ENCODE measurements at places on chromosomes 7 and 10. TPM values are rescaled to one million over a fixed set of nuclear protein-coding genes. Genes with fewer than 3 reads are reported as not detected.

GRCh38 chr7:94792241-94792640 lies 115.2 kb upstream of the PPP1R9A start:
- DNase-seq = no peak

PTF1A gene
- not detected for total RNA-seq

- DNase-seq = no peak
These were observed 135.3 kb upstream of the VWC2 start for GRCh38 chr7:49638166-49638565.

DNA sequence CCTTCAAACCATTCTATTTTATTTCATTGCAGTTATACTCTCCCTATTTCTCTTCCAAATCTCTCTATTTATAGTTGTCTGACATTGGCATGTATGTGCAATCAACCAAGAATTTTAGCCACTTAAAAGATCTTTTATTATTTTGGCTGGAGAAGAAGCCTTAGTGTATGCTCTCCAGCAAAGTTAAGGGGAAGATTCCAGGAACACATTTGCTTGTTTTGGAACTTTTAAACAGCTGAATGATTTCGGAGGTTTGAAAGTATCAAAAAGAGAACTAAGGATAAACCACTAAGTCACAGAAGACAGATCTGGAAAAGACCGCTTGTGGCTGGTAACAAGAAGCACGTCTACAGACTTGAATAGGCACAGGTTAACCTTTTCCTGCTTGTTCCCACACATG lies 182.2 kb upstream of the FZD1 start:
- DNase-seq = no peak

ZWINT gene
- total RNA-seq = 12.0 TPM

TBRG4 gene
- 80.9 TPM for total RNA-seq

SPDYE3 gene
- total RNA-seq = not detected

FAM53B gene
- total RNA-seq = 48.0 TPM

- DNase-seq = no peak
These were observed 153.2 kb downstream of the NEBL start for GRCh38 chr10:20743942-20744341.

- no peak for DNase-seq
These were observed 47.6 kb downstream of the TWIST1 start for GRCh38 chr7:19069842-19070241.

GRCh38 chr7:76294344-76295024 lies 8.0 kb upstream of the HSPB1 start:
- peak; percentile 98 for DNase-seq

GRCh38 chr7:10034843-10035556 lies 938.7 kb upstream of the PHF14 start:
- DNase-seq = no peak

DNA sequence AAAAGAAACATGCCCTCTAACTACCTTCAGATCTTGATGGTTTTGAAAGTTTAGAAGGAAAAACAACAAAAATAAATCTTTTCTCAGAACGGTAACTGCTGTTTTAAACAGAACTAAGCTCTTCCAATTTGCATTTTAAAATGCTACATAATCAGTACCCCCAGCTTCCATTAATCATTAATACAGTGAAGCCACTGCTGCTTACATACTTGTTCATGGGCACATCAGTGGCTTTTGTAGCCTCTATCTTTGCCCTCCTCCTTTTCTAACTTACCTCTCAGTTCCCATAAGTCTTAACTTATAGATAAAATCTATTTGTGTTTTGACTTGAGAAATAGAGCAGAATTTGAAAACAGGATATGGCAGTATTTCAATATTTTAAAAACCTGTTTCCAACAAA lies 109.1 kb downstream of the POLL start:
- DNase-seq = no peak

CLDN4 gene
- total RNA-seq = 1,246 TPM

GRCh38 chr10:132479603-132480221 lies 57.9 kb upstream of the INPP5A start:
- DNase-seq = peak; percentile 11

- DNase-seq = no peak
These were observed 99.7 kb downstream of the TNS3 start for GRCh38 chr7:47482013-47482875.

DNA sequence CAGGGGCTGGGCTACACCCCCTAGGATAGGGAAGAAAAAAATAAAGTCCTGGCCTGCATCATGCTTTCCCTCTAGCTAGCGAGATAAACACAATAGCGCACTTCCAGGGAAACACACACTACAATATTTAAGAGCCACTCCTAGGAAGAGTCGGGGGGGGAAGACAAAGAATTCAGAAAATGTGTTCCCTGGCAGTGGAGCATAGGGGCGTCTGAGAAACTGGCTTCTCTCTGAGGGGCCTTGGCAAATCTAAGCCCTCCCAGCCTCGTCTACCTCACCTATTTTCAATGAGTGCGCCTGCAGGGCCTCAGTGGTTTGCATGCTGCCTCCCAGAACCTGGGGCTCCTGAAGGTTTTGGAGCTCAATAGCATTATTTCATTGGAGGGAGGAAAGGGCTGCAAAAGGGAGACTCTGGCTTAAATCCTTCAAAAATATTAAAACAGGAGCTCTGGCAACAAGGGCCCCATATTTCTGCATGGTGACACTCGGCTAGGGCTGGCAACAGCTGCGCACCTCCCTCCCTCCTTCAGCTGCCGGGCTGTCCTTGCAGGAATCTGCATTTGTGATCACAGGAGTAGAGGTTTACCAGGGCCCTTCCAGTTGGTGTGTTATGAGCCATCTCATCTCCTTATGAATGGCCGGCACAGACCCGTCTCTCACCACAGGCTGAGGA lies 10.8 kb downstream of the ANXA11 start:
- no peak for DNase-seq

CROT gene
- total RNA-seq = 22.7 TPM

ATOH7 gene
- 0.22 TPM for total RNA-seq

CLDN3 gene
- 781 TPM for total RNA-seq

DNA sequence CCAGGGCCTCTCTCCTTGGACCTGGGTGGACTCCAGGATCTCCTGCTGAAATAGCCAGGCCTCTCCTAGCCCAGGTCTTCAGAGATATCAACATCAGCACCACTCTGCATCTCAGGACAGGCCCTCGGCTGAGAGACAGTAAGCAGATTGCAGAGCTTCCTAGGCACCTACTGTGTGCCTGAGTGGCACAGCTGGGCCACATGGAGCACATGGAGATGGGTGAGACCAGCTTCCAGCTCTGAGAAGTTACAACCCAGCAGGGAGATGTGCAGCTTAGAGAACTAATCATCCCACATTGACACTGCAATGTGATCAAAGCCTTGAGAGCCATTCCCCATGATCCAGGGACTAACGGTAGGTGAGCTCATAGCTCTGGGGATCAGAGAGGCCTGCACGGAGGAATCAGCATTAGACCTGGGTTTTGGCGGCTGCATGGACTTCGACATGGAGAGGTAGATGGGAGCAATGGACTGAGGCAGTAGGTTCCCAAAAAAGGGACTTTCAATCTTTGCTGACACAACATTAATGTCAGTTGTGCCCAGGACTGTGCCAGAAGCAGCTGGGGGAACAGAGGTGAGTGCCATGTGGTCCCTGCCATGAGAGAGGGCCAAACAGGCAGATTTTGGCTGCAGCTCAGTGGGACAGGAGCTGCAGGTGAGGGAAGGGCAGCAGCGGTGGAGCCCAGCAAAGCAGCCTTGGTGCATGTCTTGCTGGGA lies 76.0 kb upstream of the LEP start:
- no peak for DNase-seq

SFRP5 gene
- total RNA-seq = 0.82 TPM

- DNase-seq = no peak
These were observed 19.5 kb upstream of the INSYN2A start for GRCh38 chr10:127215866-127216265.

DNA sequence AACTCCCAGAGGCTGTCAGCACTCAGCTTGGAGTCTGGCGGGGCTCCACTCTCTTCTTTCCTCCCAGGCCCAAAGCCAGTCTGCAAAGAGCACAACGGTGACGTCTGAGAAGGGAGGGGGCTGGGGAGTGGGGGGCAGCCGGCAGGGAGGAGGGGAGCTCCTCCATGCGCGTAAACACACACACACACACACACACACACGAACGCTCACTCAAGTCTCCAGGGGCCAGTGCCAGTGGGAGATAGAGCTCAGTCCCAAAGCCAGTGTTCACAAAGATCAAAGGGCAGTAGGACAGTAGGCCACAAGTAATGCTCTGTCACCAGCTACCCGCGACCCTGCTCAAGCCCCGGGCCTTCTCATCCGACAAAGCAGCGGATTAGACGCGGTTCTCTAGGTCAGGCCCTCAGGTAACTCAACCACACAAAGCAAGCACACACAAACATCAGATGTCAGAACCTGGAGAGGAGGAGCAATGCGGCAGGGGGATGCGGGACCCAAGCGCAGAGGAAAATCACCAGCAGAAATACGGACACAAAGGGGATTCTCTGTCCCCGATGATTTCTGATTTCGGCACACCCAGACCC lies 19.9 kb downstream of the TCAF1 start:
- DNase-seq = peak; percentile 34

TUBB8 gene
- not detected for total RNA-seq

DNA sequence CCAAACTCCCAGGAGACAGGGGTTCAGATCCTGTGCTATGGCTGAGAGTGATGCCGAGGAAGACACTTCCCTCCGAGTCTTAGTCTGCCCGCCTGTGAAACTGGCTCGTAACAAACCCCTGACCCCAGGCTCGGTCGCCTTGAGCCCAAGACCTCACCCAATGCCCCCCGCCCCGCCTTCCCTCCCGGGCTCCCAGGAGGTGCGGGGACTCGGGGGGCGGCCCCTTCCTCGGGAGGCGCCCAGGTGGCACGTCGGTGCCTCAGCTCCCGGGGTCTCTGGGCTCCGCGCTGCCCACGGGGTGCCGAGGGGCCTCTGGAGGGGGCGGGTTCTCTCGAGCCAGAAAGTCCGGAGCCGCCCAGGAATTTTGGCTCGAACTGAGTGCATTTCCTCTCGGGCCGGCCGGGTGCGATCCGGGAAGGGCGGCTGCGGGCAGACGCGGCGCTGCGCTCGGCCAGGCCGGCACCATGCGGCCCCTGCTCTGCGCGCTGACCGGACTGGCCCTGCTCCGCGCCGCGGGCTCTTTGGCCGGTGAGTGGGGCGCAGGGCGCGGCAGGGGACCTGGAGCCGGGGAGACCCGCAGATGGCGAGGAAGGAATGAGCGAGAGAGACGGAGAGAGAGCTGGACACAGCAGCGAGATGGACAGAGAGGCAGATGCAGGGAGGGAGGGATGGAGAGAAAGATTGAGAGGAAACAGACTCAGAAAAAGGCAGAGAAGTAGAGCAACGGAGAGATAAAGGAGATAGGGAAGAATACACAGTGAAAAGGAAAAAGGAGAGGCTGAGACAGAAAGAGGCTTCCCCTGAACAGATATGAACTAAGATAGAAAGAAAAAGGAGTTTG lies at the start of gene PLAC9:
PLAC9 (plus strand) TSS at position 432 of the 841 bp plus-strand sequence; CDS start at position 465, 33 bp downstream.
- DNase-seq = no peak

- no peak for DNase-seq
These were observed 71.8 kb downstream of the ZNF438 start for GRCh38 chr10:30959836-30960210.

DNA sequence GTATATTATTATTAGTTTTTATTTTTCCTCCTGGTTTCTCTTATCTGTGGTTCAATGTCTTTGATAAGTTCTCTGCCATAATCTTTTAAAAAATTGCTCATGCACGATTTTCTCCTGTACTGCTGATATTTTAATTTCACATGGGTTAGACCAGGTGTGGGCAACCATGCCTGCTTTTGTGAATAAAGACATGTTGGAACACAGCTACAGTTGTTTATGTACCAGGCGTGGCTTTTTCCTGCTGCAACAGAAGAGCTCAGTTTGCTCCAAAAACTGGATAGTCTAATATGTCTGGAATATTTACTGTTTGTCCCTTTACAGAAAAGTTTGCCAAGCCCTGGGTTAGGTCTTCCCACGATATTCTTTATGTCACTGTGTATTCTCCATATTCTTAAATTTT lies 105.2 kb downstream of the VWC2 start:
- no peak for DNase-seq

GRCh38 chr10:76631884-76632766 lies 1005.5 kb downstream of the KCNMA1 start:
- no peak for DNase-seq

DNA sequence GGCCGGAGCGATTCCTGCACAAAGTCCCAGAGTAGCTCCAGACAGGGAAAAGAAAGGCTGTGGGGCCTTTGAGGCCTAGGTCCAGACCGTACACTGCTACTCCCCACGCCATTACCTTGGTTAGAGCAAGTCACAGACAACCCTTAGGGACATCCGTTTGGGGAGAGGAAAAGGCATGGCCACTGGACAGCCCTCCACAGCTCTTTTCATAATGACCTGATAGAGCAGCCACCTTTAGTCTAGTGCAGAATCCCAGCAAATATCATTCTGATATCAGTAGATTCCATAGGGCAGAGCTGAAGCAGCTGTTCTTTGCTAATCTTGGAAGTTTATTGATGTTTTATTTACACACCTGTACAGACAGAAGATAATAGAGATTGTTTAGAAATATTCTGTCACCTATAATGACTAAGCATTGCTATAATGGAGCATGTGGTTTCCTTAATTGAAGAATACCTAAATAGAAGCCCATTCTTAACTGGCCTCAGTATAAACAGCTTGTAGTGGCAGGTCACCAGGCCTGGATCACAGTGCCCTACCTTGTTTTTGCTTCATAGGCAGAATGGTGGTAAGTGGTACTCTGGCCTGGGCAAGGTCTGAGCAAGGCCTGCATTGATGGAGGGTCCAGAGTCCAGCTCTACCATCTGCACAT lies 27.9 kb downstream of the OGDH start:
- no peak for DNase-seq

DNA sequence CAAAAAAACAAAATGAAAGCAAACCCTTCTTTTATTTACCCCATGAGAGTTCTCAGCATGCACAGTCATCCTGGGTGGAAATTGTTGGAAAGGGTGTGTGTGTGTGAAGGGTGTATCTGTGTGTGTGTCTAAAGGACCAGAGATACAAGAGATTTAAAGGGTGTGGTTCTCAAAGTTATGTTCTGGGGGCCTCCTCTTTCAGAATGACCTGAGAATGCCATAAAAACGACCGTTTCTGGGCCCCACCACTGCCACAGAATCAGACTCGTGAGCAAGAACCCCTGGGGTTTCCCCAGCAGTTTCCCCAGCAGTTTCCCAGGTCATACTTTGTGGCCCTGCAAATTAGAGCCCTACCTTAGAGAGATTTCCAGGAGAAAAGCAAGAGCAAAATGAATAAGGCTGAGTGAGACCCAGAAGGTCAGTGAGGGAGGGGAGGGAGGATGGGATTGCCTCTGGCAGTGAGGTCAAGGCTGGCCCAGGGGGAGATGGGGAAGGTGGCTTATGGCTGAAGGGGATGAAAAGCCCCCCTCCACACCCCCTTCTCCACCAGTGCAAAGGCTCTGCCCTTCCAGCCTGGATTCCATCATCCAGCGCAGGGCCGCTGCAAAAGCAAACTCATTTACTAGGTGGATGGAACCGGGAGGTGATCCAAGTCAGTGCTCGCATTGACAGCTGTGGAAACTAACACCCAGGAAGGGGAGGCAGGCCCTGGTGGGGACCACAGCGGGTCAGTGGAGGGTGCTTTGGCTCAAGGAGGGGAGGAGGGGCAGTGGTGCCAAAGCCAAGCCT lies 10.2 kb downstream of the PYROXD2 start:
- no peak for DNase-seq

- no peak for DNase-seq
These were observed 338.1 kb downstream of the DNAJB6 start for GRCh38 chr7:157674715-157675426.

GRM3 gene
- not detected for total RNA-seq

MOGAT3 gene
- total RNA-seq = 62.4 TPM

- DNase-seq = no peak
These were observed 226.8 kb downstream of the SKIDA1 start for GRCh38 chr10:21298701-21299100.

Measured in left colon (tissue), 2 donors.